ENCODE measurements at places on chromosomes 11 and 22.

- no peak for DNase-seq
Observed at GRCh38 chr11:19243143-19243542, 2.4 kb upstream of the E2F8 start.

- peak; percentile 54 for DNase-seq
Observed at GRCh38 chr22:50481440-50482106, at the start of gene ADM2. Gene ADM2, plus strand, starts transcription at chr22:50481543. Its CDS starts 305 bp downstream, at chr22:50481848.

DNA sequence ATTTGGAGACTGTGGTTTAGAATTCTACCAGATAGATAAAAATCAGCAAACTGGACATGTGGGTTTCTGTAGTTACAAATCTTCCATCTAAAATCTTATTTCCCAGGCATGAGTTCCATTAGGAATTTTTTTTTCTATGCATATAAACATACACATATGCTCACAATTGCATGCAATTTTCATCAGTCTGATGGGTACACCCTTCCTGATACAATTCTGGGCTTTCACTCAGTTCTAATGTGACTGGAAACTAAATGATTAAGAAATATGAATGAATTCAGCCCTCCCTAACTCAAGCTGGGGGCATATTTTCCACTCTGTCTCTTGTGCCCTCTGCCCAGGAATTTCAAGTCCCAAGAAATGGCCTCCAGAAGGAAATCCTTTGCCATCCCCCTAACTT is 187.1 kb downstream of the SNX19 start:
- no peak for DNase-seq

DNA sequence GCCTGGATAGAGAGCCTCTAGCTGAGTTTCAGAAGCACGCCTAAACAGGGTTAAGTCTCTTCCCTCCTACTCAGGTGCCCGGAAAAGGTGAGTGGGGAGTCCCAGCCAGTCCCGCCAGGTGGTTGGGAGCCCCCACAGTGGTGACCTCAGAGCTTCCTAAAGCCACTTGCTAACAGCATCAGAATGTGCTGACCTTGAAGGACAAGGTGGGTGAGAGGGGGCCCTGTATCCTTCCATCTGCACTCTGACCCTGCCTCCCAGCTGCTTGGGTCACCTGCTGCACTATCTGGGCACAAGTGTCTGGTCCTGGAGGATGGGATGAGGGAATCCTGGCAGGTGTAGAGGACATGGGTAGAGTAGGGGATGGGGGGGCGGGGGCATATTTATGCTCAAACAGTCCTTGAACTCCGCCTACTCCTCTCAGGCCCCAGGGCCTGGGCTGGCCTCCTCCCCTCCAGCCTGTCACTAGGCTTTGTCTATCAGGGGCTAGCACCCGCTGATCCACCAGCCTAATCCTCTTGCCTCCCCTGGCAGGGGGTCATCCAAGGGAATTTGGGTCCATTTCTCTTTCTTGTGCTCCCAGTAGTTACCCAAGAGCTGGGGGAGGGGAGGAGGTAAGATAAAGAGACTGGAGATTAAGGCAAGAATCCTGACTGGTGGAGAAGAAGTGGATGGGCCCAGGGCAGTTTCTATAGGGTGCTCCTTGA is 3.4 kb downstream of the USP2 start:
- no peak for DNase-seq
